ENCODE measurements at places on chromosomes 7 and 10.

DNA sequence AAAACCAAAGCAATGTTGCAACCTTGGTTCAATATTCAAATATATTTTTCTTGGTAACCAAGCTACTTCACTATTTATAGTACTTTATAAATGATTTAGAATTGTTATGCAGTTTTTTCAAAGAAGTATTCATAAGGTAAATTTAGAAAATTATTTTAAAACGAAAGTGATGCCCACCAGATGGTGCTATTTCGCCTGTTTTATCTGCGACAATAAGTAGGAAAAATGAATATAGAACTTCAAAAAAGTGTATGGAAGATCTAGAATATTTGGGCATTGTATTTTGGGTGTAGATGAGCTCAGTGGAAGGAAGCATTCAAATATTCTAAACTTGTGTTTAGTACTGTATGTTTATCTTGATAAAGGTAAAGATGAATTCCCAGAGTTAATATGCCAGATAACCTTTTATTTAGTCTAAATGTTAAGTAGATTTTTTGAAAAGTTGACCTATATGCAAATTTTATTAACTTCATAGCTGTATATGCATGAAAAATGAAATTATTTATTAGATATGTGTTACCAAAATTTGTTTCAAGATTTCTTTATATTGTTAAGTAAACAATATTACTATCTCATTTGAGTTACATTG, 93.2 kb downstream of the ADK start:
- H3K4me3 ChIP-seq: no peak overlapping the region
- peaks cover 2% of the 10 kb centered on the region for H3K4me1 ChIP-seq
- no peak for DNase-seq

DNA sequence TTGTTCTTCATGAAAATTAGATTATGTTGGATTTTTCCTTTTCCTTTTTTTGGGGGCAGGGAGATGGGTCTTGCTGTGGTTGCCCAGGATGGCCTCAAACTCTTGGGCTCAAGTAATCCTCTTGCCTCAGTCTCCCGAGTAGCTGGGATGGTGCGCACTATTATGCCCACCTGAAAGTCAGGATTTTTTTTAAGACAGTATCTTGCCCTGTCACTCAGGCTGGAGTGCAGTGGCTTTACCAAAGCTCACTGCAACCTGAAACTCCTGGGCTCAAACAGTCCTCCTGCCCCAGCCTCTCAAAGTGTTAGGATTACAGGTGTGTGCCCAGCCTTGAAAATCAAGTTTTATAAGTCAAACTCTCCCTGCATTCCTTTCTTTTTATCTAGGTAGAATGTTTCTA, 1.7 kb upstream of the TET1 start:
- no peak overlapping the region for H3K27ac ChIP-seq
- H3K4me3 ChIP-seq: no peak overlapping the region
- H3K4me1 ChIP-seq: peaks cover 21% of the 10 kb centered on the region
- no peak for DNase-seq

GRCh38 chr7:12729112-12729511, 41.7 kb downstream of the ARL4A start:
- H3K27ac ChIP-seq: no peak overlapping the region
- DNase-seq: no peak
- no peaks in the 10 kb centered on the region for H3K36me3 ChIP-seq
- H3K4me3 ChIP-seq: no peak overlapping the region
- peaks cover 27% of the 10 kb centered on the region for H3K4me1 ChIP-seq

- DNase-seq: no peak
- no peak overlapping the region for H3K4me3 ChIP-seq
- H3K27me3 ChIP-seq: peaks cover 4% of the 10 kb centered on the region
- H3K36me3 ChIP-seq: no peaks in the 10 kb centered on the region
Observed at GRCh38 chr10:27687743-27688142, 57.9 kb downstream of the MKX start.

- no peak overlapping the region for H3K27ac ChIP-seq
- peaks cover 6% of the 10 kb centered on the region for H3K27me3 ChIP-seq
- DNase-seq: no peak
- H3K36me3 ChIP-seq: no peaks in the 10 kb centered on the region
- peaks cover 4% of the 10 kb centered on the region for H3K4me1 ChIP-seq
Observed at GRCh38 chr7:135798095-135798494, 49.5 kb upstream of the FAM180A start.

DNA sequence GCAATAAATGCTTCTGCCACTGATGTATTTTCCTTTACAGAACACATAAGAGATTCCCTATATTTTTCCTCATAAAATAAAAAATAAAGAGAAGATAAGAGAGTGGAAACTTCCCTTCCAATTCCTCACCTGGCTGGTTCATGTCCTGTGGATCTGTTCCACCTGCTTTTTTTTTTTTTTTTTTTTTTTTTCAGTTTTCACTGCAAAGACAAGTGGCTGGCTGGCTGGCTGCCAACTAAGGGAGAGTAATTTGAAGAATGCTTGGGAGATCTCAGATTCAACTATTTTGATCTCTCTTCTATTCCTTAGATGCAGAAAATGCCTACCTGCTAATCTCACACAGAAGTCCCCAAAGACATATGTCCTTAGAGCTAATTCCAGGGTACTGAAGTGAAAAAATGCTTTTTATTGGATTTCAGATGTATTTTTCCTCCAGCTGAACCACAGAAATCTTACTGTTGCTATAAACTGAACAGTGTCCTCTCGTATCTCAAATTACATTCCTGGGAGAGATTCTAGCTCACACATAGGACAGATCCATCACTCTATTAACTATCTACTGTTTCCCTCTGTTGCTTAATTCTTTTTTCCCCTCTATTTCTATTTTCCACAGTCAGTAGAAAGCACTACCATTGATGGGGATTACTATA, 120.8 kb downstream of the NRCAM start:
- no peak overlapping the region for H3K4me3 ChIP-seq
- H3K27ac ChIP-seq: no peak overlapping the region
- DNase-seq: no peak
- no peaks in the 10 kb centered on the region for H3K4me1 ChIP-seq

- DNase-seq: no peak
- H3K27ac ChIP-seq: no peak overlapping the region
- H3K27me3 ChIP-seq: no peaks in the 10 kb centered on the region
- H3K4me1 ChIP-seq: peaks cover 4% of the 10 kb centered on the region
- H3K4me3 ChIP-seq: no peak overlapping the region
- H3K36me3 ChIP-seq: no peaks in the 10 kb centered on the region
Observed at GRCh38 chr7:23759671-23760391, 49.8 kb downstream of the STK31 start.

DNA sequence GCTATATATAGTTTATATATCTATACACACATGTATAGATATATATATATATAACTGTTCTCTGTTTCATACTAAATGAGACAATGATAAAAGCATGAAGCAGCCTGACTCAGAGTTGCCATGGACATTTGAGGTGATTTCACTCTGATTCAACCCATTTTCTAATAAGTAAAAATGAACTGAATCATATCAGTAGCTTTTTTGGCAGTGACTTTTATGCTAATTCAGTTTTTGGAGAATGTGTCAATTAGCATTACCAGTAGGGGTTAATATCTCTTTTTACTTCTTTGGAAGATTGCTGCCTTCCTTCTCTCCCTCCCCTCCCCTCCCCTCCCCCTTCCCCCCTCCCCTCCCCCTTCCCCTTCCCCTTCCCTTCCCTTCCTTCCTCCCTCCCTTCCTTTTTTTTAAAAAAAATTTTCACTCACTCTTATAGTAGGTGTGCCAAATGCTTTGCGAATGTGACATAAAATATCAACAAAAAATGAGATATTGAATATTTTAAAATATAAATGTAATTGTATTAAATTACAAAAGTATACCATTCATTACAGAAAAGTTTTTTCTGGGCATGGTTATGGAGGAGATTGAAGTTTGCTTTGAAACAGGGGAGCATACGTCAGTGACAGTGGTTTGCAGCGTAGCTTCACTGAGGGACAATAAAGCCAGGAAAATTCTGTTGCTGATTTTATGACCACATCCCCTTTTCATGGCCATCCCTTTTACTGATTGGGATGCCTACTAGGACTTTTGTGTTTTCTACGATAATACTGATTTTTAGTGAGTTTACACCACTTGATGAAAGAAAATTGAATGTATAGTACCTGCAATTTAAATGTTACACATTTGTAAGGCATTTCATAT, 64.0 kb upstream of the KLF6 start:
- H3K36me3 ChIP-seq: peaks cover 2% of the 10 kb centered on the region
- no peaks in the 10 kb centered on the region for H3K27me3 ChIP-seq

GRCh38 chr10:121610798-121611323, 12.6 kb upstream of the FGFR2 start:
- peaks cover 8% of the 10 kb centered on the region for H3K27me3 ChIP-seq
- H3K27ac ChIP-seq: no peak overlapping the region
- H3K4me1 ChIP-seq: no peaks in the 10 kb centered on the region
- no peak for DNase-seq
- H3K4me3 ChIP-seq: no peak overlapping the region

DNA sequence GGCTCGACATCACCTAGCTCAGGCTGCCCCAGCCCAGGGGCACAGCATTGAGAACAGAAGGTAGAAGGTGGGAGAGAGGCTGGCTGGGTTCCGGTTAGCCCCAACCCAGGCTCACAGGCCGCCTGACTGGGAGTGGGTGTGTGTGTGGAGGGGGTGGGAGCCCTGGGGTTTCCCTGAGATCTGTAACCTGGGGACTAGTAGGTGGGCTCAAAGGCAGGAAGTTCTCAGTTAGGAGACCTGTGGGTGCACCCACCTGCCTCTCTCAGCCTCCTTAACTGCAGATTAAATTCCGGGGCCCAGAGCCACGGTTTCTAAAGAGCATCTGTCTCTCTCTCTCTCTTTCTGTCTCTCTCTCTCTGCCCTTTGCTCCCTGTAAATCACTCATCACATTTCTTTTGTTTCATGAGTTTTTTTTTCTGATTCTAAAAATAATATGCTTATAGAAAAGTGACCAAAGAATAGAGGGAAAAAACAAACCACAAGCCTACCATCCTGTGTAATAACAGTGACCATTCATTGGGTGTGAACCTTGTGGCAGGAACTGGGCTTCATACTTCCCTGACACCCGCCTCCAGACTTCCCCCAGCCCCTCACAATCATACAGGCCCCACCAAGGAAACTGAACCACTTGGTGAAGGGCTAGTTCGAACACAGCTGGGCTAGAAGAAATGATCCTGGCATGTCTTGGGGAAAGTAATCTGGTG, 83.4 kb upstream of the SMNDC1 start:
- H3K4me1 ChIP-seq: peaks cover 14% of the 10 kb centered on the region
- peak overlapping the region; percentile 31 for H3K4me3 ChIP-seq
- H3K27me3 ChIP-seq: no peaks in the 10 kb centered on the region
- peak overlapping the region; percentile 52 for H3K27ac ChIP-seq
- peak; percentile 56 for DNase-seq
- no peaks in the 10 kb centered on the region for H3K36me3 ChIP-seq

- H3K36me3 ChIP-seq: no peaks in the 10 kb centered on the region
- H3K4me3 ChIP-seq: peak overlapping the region; percentile 45
- peaks cover 2% of the 10 kb centered on the region for H3K27me3 ChIP-seq
- H3K4me1 ChIP-seq: peaks cover 30% of the 10 kb centered on the region
Observed at GRCh38 chr7:150357270-150357669, 11.4 kb upstream of the REPIN1 start.

DNA sequence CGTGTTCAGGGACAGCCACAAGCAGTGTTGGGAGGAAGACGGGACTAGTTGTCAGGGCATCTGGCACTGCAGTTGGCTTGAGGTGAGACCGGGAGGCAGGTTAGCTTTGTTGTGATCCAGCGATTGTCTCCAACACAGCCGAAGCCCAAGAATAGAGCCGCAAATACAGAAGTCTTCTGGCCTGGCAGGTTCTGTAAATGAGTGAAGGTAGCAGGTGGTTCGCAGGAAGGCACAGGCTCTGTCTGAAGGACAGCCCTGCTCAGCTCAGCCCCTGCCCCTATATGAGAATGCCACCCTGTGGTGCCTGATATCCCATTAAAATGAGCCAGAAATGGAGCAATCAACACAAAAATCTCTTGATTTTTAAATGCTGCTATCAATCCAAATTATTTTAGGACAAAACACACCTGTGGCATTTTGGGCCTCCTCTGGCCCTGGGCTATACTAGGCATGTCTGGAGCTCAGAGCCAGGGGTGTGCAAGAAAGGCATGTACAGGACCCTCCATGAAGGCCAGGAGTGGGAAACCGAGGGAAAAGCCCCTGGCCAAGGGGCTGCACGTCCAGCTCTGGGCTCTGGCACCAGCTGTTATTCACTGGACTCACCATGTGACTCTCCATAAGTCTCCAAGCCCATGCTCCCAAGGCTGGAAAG, 11.2 kb upstream of the C10orf71 start:
- H3K27ac ChIP-seq: no peak overlapping the region
- peaks cover 26% of the 10 kb centered on the region for H3K27me3 ChIP-seq
- no peaks in the 10 kb centered on the region for H3K4me1 ChIP-seq

GRCh38 chr7:158165711-158166110, 421.9 kb downstream of the PTPRN2 start:
- H3K4me1 ChIP-seq: no peaks in the 10 kb centered on the region
- H3K27me3 ChIP-seq: no peaks in the 10 kb centered on the region
- H3K4me3 ChIP-seq: no peak overlapping the region
- no peaks in the 10 kb centered on the region for H3K36me3 ChIP-seq
- H3K27ac ChIP-seq: no peak overlapping the region
- DNase-seq: no peak

GRCh38 chr10:15451137-15452094, 80.3 kb upstream of the FAM171A1 start:
- no peak overlapping the region for H3K27ac ChIP-seq
- no peaks in the 10 kb centered on the region for H3K4me1 ChIP-seq
- no peak overlapping the region for H3K4me3 ChIP-seq
- DNase-seq: no peak
- H3K27me3 ChIP-seq: peaks cover 32% of the 10 kb centered on the region
- H3K36me3 ChIP-seq: no peaks in the 10 kb centered on the region

- H3K4me1 ChIP-seq: peaks cover 6% of the 10 kb centered on the region
- H3K27ac ChIP-seq: no peak overlapping the region
- no peak for DNase-seq
- no peaks in the 10 kb centered on the region for H3K36me3 ChIP-seq
- no peak overlapping the region for H3K4me3 ChIP-seq
- peaks cover 13% of the 10 kb centered on the region for H3K27me3 ChIP-seq
Observed at GRCh38 chr10:110824152-110824441, 47.6 kb upstream of the PDCD4 start.

DNA sequence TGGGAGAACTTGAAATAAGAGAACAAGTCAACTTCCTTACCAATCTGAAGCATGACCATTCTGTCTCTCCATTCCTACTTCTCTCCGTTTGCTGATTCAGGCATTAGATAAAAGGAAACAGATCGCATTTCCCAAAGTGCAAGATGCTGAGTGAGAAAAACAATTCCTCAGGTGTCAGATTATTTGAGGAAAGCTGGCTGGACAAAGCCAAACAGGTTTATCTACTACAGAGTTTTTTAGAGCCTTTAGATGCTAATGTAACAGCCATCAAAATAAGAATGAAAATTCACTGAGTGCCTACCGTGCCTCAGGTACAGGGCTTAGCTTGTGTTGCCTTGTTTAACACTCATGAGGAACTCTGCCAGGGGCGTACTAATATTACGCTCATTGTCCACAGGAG, 135.9 kb upstream of the MBL2 start:
- DNase-seq: no peak
- H3K4me1 ChIP-seq: no peaks in the 10 kb centered on the region
- H3K27ac ChIP-seq: no peak overlapping the region

- H3K36me3 ChIP-seq: no peaks in the 10 kb centered on the region
- H3K4me3 ChIP-seq: no peak overlapping the region
- H3K27me3 ChIP-seq: no peaks in the 10 kb centered on the region
- H3K4me1 ChIP-seq: peaks cover 11% of the 10 kb centered on the region
Observed at GRCh38 chr10:22308390-22308789, 7.8 kb upstream of the COMMD3 start.

GRCh38 chr7:27615420-27616185, 47.1 kb downstream of the HIBADH start:
- DNase-seq: no peak
- H3K27ac ChIP-seq: no peak overlapping the region
- H3K4me1 ChIP-seq: peaks cover 9% of the 10 kb centered on the region
- H3K4me3 ChIP-seq: no peak overlapping the region
- peaks cover 24% of the 10 kb centered on the region for H3K36me3 ChIP-seq
- no peaks in the 10 kb centered on the region for H3K27me3 ChIP-seq

- H3K4me3 ChIP-seq: no peak overlapping the region
- H3K27me3 ChIP-seq: peaks cover 53% of the 10 kb centered on the region
- no peak for DNase-seq
- no peaks in the 10 kb centered on the region for H3K36me3 ChIP-seq
Observed at GRCh38 chr10:98270073-98270740, 2.2 kb upstream of the LOXL4 start.

Measured in T-helper 2 cell treated with Interferon-gamma antibody and Interleukin-4, amounts not matched to agents 5 μg/mL and 100 μg/mL, for 36 hours (primary cell).